Cardiac muscle cell (in vitro differentiated cells and primary cell): ENCODE measurements at places on chromosomes 11 and 22. TPM values are rescaled to one million over a fixed set of nuclear protein-coding genes. Genes with fewer than 3 reads are reported as not detected.

TENM4 gene
- polyA plus RNA-seq, result 19.0 and 27.3 TPM in 2 replicates

IFTAP gene
- 61.9 and 67.3 TPM in 2 replicates for polyA plus RNA-seq

TRIM49 gene
- polyA plus RNA-seq, result not detected in 2 replicates

SMIM35 gene
- not detected in 2 replicates for polyA plus RNA-seq

TRIM51 gene
- not detected in 2 replicates for polyA plus RNA-seq

DNAJB7 gene
- 0.39 and 0.93 TPM in 2 replicates for polyA plus RNA-seq

SERHL2 gene
- 2.7 and 10.8 TPM in 2 replicates for polyA plus RNA-seq

TMPRSS4 gene
- not detected in 2 replicates for polyA plus RNA-seq

CDON gene
- 5.5 and 5.7 TPM in 2 replicates for polyA plus RNA-seq

TYR gene
- polyA plus RNA-seq, result 0.17 TPM in 1 of 2 replicates, not detected in the other

APOL4 gene
- not detected in 2 replicates for polyA plus RNA-seq

RAB38 gene
- polyA plus RNA-seq, result 12.0 and 12.8 TPM in 2 replicates

OMP gene
- polyA plus RNA-seq, result not detected in 2 replicates

VSTM5 gene
- polyA plus RNA-seq, result 0.50 TPM in 1 of 2 replicates, not detected in the other

CRYAB gene
- 31.3 and 91.8 TPM in 2 replicates for polyA plus RNA-seq

MS4A6E gene
- not detected in 2 replicates for polyA plus RNA-seq

CD6 gene
- polyA plus RNA-seq, result not detected in 2 replicates

AQP11 gene
- polyA plus RNA-seq, result 2.7 and 5.1 TPM in 2 replicates

GLYAT gene
- polyA plus RNA-seq, result not detected in 2 replicates

HBE1 gene
- 0.23 TPM in 1 of 2 replicates, not detected in the other for polyA plus RNA-seq

PIH1D2 gene
- polyA plus RNA-seq, result 0.36 and 5.9 TPM in 2 replicates

C11orf65 gene
- 1.4 and 3.7 TPM in 2 replicates for polyA plus RNA-seq

BUD13 gene
- 13.9 and 15.3 TPM in 2 replicates for polyA plus RNA-seq

USH1C gene
- not detected in 2 replicates for polyA plus RNA-seq

SIRT3 gene
- polyA plus RNA-seq, result 46.1 and 47.7 TPM in 2 replicates

TBRG1 gene
- 22.9 and 29.1 TPM in 2 replicates for polyA plus RNA-seq

ANKK1 gene
- not detected in 2 replicates for polyA plus RNA-seq

UBQLNL gene
- 2.1 and 2.4 TPM in 2 replicates for polyA plus RNA-seq

OR52N4 gene
- polyA plus RNA-seq, result not detected in 2 replicates

SULT4A1 gene
- polyA plus RNA-seq, result 1.3 and 3.7 TPM in 2 replicates

CCDC73 gene
- 0.76 TPM in 1 of 2 replicates, not detected in the other for polyA plus RNA-seq

TRIM22 gene
- 0.32 and 1.3 TPM in 2 replicates for polyA plus RNA-seq

PGA5 gene
- polyA plus RNA-seq, result 0.85 and 4.8 TPM in 2 replicates

HTATIP2 gene
- polyA plus RNA-seq, result 2.0 and 14.1 TPM in 2 replicates

ART1 gene
- polyA plus RNA-seq, result not detected in 2 replicates

VPS51 gene
- 77.9 and 103 TPM in 2 replicates for polyA plus RNA-seq

OR4D6 gene
- not detected in 2 replicates for polyA plus RNA-seq

MS4A12 gene
- polyA plus RNA-seq, result not detected in 2 replicates

RFPL1 gene
- polyA plus RNA-seq, result 0.32 TPM in 1 of 2 replicates, not detected in the other

FZD4 gene
- 18.8 and 19.3 TPM in 2 replicates for polyA plus RNA-seq

OR51B2 gene
- polyA plus RNA-seq, result not detected in 2 replicates

SIK2 gene
- 1.5 and 3.9 TPM in 2 replicates for polyA plus RNA-seq

TSGA10IP gene
- polyA plus RNA-seq, result 0.25 and 1.1 TPM in 2 replicates

TRIM29 gene
- polyA plus RNA-seq, result not detected in 2 replicates

PTS gene
- 53.0 and 66.7 TPM in 2 replicates for polyA plus RNA-seq

DDTL gene
- polyA plus RNA-seq, result 11.9 and 13.8 TPM in 2 replicates

HBG1 gene
- polyA plus RNA-seq, result not detected in 2 replicates

OR8G1 gene
- polyA plus RNA-seq, result not detected in 2 replicates

ALG8 gene
- polyA plus RNA-seq, result 74.1 and 75.4 TPM in 2 replicates

RASSF10 gene
- polyA plus RNA-seq, result 0.09 TPM in 1 of 2 replicates, not detected in the other
